Tibial nerve (tissue), 4 donors: ENCODE measurements at places on chromosomes 6 and 20.

DNA sequence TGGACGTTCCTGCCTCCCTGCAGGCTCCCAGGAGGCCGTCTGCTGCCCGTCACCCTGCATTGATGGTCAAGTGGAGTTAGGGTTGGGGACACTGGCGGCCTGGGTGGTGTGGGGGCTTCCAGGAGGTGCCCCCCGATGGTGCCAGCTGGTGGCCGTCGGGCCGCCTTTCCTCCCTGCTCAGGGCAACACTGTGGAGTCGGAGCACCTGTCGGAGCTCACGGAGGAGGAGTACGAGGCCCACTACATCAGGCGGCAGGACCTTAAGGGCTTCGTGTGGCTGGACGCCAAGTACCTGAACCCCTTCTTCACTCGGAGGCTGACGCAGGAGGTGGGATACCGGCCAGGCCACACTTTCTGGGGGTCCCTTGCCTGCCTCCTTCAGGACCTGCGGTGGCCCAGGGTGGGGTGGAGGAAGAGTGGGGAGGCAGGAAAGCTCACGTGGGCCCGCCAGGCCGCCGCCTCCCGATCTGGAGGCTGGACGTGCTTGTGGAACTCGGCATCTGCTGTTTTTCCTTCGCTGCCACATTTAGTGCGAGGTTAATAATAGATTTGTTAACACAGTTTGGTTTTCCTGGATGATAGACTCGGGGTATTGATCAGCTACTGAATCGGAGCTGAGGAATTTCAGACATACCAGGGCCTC lies 28.6 kb downstream of the SPATA2 start:
- DNase-seq: no peak

DNA sequence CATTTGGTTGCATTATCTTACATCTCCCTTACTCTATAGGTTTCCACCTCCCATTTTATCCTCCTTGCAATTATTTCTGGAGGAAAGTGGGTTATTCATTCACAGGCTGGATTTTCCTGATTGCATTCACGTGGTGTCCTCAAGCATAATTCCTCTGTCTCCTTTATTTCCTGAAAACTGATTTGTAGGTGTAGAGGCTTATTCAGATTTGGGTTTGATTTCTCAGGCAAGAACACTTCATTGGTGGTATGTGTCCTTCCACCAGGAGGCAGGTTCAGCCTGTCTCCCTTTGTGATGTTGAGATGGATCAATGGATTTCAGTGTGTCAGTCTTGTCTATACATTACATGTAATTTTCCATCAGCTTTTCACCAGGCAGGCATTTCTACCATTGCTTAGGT lies 17.3 kb downstream of the DNPH1 start:
- DNase-seq: no peak

DNA sequence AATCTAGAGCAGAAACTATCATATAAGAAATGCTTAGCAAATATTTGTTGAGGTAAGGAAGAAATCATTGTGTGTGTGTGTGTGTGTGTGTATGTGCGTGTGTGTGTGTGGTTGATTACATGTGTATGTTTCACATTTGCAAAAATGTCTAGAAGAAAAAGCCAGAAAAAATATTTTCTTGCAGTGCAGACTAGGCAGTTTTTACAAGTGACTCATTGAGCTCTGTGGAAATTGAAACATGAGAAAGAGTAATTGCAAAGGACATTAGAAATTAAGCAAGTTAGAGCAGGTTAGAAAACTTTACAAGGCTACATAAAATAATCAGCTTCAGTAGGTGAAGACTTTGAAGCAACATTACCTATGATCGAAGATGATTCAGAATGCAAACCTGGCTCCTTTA lies 669.0 kb upstream of the EYS start:
- DNase-seq: no peak

- no peak for DNase-seq
These were observed 10.9 kb downstream of the IL20RA start for GRCh38 chr6:137033828-137034227.

DNA sequence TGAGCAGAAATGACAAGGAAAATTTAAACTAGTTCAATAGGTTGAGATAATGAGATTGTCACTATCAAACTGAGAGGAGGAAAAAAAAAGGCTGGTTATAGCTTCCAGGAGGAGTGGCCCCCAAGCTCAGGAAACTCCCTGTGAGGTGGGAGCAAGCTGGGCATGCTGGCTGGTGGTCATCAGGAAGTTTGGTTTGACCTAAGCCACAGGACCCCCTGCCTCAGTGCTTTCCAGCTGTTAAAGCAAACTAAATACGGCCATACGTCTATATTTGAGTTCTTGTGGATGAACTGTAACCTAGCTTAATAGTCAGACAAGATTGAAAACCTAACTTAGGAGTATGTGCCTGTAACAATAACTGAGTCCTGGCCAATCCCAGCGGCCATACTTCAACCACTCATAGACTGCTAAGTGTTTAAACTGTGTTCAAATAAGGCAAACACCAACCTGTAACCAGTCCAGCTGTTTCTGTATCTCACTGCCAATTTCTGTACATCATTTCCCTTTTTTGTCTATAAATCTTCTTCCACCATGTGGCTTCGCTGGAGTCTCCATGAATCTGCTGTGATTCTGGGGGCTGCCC lies 24.6 kb upstream of the ZBTB24 start:
- DNase-seq: no peak

DNA sequence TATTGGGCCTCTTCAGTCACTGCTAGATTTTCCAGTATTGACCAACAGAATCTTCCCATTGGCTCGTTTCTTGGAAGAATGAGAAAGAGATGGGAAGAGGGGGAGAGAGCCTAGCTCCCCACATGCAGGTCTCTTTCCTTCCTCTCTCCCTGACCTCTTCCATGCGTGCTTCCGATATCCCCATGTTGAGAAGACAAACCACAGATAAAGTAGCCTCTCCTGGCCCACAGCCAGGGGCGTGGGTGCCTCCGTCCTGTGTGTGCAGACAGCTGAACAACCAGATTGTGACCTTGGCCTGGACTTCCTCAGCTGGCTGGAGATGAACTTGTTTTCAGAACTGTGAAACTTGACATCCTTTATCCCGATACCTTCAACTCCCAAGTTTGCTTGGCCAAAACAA lies 71.0 kb downstream of the EDN3 start:
- DNase-seq: no peak

DNA sequence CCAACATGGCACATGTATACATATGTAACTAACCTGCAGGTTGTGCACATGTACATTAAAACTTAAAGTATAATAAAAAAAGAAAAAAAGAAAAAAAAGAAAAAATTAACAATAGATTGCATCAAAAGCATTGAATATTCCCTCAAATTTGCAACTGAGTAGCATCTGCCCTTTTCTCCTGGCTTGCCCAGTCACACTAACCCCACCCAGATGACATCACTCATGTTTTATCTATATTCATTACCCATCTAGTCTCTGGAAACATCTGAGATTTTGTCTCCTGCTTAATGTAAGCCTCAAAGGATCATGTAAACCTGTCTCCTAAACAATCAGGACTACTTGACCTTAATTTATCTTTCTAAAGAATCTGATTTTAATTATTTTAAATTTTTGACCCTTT lies 706.8 kb downstream of the CD109 start:
- no peak for DNase-seq

DNA sequence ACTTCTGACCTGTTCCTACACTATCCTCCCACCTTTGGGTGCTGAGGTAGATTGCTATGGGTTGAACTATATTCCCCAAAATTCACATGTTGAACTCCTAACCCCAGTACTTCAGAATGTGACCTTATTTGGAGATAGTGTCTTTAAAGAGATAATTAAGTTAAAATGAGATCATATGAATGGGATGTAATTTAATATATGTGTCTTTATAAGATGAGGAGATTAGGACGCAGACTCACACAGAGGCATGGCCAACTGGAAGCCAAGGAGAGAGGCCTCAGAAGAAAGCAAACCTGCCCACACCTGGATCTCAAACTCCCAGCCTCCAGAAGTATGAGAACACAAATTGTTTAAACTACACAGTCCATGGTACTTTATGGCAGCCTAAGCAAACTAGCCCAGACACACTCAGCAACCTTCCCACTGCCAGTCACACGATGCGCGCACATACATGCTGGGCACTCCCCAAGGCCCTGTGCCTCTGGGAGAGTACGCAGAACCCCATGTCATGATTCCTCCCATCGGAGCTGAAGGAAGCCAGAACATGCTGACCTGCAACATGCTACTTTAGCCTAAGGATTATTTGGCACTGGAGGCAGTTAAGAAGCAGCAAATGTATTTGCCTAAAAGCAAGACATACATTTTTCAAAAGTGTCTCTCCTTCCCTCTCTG lies 8.9 kb upstream of the SLC22A1 start:
- no peak for DNase-seq

DNA sequence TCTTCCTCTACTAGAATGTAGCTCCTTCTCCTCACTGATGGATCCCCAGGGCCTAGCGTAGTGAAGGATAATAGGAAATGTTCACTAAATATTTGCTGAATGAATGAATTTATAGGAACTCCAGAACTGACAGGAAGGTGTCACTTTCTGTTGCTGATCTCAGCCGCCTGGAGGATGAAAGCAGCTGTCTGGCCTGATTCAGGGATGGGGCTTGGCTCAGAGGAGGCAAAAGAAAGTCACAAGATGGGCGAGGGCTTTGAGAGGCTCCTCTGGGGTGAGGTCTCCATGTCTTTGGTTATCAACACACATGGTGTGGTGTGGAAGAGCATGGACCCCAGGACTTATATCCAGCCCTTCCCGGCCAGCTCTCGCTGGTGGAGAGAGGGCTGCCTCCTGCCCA lies 11.5 kb upstream of the CCDC167 start:
- DNase-seq: no peak

DNA sequence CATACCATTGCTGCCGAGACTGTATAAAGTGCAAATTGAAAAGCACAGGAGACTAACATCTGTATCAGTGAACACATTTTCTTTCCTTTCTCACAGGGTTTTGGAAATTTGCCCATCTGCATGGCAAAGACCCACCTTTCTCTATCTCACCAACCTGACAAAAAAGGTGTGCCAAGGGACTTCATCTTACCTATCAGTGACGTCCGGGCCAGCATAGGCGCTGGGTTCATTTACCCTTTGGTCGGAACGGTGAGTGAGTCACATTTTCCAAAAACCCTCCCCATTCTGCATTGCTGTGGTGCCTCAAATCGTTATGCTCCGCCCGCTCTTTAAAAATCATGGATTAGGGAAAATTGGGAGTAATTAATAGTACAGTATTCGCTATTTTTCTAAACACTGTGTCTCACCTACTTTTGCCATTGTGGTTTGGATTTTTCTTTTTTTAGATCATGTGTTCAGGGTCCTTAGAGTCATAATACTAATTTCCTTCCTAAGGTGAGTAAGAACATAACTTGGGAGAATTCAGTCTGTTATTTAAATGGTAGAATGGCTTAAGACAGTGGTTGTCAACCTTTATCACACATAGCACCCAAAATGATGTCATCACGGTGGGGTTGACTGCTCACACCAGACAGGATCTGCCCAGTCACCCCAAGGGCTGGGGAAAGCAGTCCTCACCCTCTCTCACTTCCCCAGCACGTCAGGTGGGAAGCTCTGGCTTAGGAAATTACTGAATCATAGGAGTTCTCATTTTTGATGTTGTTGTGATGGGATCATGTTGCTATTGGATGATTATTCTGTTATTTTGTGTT lies 171.6 kb downstream of the MTHFD1L start:
- no peak for DNase-seq

DNA sequence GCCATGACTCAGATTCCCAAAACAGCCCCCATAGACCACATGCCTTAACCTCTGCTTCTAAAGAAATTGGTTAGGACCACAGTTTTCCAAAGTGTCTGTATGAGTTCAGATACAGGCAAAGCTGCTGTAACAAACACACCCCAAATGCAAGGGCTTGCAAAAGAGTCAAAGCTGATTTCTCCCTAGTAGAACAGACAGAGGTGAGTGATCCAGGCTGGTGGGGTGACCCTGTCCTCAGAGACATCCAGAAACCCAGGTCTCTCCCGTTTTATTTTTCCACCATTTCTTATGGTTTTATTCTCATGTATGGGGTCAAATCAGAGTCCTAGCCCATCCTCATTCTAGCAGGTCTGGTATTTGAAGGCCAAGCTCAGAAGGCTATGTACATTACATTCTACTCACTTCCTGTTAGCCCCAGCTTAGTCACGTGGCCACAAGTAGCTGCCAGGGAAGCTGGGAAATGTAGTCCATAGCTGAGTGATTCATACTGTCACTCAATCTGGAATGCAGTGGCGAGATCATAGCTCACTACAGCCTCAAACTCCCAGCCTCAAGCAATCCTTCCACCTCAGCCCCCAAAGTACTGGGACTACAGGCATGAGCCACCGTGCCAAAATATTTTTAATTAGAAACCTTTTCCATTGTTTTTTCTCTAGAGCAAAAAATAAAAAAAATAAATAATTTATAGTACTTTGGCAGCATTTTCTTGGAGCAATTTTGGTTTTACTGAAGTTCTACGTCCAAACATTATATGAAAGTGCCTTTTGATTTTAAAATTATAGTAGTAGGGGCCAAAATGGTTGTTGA lies 175.2 kb downstream of the ZMYND8 start:
- DNase-seq: no peak

DNA sequence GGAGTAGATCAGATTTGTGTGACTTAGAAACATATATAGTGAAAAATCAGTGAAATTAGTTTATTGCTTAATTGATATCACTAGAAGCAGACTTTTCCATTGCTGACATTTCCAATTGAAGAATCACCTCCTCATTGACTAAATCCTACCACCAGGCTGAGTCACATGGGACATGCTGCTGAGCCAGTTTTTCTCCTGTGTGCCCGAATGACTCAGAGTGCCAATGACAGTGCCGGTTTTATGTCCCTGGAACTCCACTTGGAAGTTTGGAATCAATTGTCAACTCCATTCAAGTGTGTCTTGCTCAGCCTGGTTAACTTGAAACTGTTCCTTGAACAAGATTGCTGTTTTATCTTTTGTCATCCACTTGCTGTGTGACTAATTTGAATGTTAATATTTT lies 316.1 kb upstream of the PRDM1 start:
- no peak for DNase-seq

- DNase-seq: no peak
These were observed 86.7 kb upstream of the STMND1 start for GRCh38 chr6:17015144-17015543.

- DNase-seq: no peak
These were observed 302.0 kb upstream of the STXBP5 start for GRCh38 chr6:146901940-146902816.

DNA sequence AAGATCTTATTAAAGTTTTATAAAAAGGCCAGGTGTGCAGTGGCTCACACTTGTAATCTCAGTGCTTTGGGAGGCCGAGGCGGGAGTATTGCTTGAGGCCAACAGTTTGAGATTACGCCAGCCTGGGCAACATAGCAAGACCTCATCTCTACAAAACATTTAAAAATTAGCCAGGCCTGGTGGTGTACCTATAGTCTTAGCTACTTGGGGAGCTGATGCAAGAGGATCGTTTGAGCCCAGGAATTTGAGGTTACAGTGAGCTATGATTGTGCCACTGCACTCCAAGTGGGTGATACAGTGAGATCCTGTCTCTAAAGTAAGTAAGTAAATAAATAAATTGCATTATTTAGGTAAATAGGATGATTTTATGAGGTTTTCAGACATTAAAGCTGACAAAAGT lies 183.2 kb downstream of the ISM1 start:
- DNase-seq: no peak
